ENCODE measurements at places on chromosomes 3 and 15. TPM values are rescaled to one million over a fixed set of nuclear protein-coding genes. Genes with fewer than 3 reads are reported as not detected.

The TIMP4 gene
- polyA plus RNA-seq = not detected

The NAA80 gene
- polyA plus RNA-seq = 24.0 TPM

The GPR176 gene
- polyA plus RNA-seq = 0.94 TPM

The GLDN gene
- polyA plus RNA-seq = 0.77 TPM

The CFAP92 gene
- polyA plus RNA-seq = 0.36 TPM

DNA sequence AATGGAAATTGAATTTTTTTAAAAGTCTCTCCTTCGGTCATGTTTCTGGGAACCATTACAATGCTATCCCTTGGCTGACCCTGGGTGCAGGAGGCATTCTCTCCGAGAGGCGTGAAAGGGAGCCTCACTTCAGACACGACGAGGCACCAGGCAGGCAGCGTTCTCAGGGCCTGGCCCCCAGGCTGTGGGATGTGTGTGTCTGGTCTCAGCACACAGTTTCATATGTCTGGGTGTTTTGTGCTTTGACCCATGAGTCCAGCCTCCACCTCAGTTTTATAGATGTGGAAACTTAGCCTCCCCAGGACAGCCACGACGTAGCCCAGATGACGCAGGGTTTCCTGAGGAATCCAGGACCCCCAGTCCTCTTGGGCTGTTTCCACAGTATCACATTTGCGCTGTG lies 34.0 kb downstream of the FGD5 start:
- no peak for DNase-seq

DNA sequence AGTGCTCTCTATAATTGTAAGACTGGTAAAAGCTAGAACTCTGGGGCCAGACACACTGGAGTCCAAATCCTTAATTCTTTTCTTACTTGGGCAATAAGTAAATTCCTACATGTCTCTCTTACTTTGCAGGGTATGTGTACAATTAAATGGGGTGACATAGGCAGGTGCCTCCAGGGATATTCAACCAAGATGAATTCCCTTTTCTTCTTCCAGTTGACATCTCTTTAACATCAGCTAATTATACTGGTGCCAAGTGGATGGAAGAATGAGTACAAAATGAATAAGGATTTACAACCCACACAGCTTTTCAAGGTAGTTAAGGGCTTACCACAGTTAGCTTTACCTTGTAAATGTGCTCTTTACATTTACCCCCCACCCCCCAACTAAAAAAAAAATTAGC lies 295.5 kb upstream of the GADL1 start:
- no peak for DNase-seq

DNA sequence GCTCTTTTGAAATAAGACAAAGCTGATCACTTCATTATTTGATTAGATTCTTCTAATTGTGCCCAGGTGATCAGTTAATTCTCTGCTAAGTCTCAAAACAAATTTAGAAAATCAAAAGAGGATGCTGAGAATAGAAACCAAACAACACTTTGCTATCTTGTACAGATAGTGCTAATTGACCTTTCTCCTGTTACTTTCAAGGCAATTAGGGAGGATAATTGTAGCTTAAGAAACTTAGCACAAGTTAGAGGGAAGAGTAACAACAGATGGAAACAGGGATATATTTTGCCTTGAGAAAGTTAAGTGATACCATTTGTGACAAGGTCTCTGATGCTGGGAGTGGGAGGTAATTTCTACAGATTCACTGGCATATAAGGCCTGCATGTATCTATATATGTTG lies 344.8 kb upstream of the GRM7 start:
- no peak for DNase-seq

DNA sequence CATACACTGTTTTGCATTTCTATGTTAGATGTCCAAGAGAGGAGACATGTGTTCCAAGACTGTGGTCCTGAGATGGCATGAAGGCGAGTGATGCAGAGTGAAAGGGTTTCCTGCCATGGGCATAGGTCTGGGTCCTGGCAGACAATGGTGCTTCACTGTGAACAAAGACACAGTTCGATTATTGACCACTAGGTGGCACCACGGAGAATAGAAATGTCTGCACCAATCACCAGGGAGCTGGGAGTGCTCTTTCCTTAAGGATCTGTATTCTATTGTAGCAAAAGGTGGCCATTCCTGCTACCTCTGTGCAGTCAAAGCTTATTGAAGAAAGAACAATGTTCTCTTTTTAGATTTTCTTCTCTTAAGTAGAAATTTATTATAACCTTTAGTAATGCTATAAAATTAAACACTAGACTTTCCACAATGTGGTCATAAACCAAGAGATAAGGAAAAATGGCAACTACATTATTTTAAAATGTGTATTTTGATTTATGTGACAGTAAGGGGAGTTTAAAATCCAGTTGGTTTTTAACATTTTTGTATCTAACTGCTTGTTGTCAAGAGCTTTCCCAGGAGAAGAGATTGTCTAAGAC lies 88.7 kb downstream of the GABRG3 start:
- peak; percentile 90 for DNase-seq

- no peak for DNase-seq
Measured at GRCh38 chr15:55775316-55775715, 32.4 kb upstream of the PRTG start.

Data from K562 (cell line).